ENCODE measurements at places on chromosomes 11 and 22. TPM values are rescaled to one million over a fixed set of nuclear protein-coding genes. Genes with fewer than 3 reads are reported as not detected.

- DNase-seq = no peak
These were observed 85.8 kb upstream of the TMEM45B start for GRCh38 chr11:129729823-129730222.

DNA sequence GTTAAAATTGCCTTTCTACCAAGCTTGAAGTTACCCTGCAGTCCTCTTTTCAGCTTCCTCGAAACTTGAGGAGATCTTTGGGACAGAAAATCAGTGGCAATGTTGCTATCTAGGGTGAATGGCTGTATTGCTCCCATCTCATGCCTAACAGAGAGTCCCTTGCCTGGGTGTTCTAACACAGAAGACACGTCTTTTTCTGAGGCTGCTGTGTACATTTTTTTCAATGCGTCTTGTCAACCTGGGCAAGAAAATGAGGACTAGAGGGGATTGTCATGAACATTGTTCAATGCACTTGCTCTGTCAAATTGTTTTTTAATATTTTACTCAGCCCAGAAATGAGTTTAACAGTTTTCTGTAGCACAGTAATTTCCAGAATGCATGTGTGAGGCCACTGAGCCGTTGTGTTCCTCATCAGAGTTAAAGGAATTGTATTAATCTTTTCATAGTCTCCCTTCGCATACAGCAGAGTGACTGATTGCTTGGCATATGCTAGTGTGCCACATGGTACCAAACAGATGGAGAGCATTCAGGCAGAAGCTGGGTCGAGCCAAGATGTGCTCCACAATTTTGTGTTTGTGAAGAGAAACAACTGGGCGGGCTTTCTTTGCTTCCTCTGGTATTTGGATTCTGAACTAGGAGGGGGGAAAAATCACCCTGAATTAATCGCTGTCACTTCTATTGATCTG lies 86.0 kb downstream of the CASP12 start:
- DNase-seq = no peak

Gene GP1BB
- 0.28 TPM for total RNA-seq

Gene NPAS4
- not detected for total RNA-seq

Measured in GM12878 (cell line).